Stimulated activated CD4-positive, alpha-beta T cell treated with anti-CD3 and anti-CD28 coated beads, Interleukin-1b, Interleukin-23, amount 100 ng/mL, for 24 hours (primary cell): ENCODE measurements at places on chromosomes 13 and 19.

- DNase-seq, result peak; percentile 46
These were observed 25.9 kb downstream of the GRIN2D start for GRCh38 chr19:48419158-48419920.

DNA sequence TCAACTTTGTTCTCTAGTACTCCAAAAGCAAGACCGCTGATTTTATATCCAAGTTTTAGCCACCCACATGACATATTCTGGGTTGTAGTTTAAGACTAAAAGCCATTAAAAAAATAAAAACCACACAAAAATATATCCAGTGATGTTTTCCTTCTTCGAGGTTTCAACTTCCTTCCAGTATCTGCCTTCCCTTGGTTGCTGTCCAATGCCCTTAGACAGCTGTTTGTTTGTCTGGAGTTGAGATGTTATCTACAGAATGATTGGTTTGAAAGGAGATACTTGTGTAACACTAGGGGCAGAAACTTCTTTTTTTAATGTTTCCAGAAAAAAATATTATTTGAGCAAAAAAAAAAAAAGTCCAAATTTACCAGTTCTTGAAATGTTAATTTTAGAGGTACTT lies 591.5 kb upstream of the PCDH9 start:
- no peak for DNase-seq

GRCh38 chr13:39536906-39537305 lies 66.1 kb downstream of the LHFPL6 start:
- no peak for DNase-seq

DNA sequence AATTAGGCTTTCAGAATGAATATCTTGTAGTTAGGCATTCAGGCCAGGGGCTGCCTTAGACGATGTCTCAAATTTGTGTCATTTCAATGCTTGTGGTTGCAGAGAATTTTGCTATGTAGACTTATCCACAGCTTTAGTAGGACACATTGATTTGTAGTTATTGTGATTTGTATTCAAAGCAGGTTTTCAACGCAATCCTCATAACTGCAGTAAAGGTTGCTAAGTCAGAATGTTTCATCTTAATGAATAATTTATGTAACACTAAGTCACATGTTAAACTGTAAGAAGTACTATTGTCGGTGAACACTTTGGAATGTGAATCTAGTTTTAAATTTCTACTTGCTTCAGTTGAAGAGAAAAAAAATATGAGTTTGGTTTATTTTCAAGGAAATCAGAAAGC lies 1117.2 kb upstream of the SPRY2 start:
- no peak for DNase-seq

- DNase-seq, result no peak
These were observed 23.9 kb downstream of the PIBF1 start for GRCh38 chr13:72805676-72806346.

DNA sequence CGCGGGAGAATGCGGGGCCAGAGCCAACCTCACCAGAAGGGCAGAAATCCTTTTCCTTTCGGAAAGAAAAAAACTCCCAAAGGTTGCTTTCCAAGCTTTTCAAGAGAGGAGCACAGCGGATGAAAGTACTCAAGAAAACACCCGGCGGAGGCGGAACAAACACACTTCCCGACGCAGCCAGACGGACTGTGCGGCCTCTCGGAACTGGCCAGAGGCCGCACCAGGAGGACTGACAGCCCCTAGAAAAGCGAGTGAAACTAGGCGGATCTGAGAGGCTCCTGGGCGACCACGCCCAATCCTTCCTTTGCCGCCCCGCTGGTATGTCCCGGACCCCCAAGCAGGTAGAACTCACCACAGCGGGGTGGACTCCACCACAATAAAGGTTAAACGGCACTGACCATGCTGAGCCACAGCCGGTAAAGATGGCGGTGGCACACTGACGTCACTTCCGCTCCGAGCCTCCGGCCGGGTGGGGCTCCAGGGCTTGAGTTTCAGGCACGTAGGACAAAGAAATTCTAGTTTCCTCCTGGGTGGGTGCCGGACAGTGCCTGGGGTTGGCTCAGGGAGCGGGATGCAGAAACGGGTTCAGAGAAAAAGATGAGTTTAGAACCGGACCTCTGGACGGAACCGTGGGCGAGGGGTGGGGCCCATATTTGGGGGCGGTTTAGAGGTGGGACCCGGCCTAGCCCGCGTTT lies at the start of gene ZNF562:
Gene ZNF562 (minus strand): TSS at position 438 of the 695 bp plus-strand sequence. CDS start 14,356 bp downstream, outside the sequence.
- peak; percentile 70 for DNase-seq

GRCh38 chr13:23399347-23399746 lies 34.2 kb downstream of the SACS start:
- no peak for DNase-seq

DNA sequence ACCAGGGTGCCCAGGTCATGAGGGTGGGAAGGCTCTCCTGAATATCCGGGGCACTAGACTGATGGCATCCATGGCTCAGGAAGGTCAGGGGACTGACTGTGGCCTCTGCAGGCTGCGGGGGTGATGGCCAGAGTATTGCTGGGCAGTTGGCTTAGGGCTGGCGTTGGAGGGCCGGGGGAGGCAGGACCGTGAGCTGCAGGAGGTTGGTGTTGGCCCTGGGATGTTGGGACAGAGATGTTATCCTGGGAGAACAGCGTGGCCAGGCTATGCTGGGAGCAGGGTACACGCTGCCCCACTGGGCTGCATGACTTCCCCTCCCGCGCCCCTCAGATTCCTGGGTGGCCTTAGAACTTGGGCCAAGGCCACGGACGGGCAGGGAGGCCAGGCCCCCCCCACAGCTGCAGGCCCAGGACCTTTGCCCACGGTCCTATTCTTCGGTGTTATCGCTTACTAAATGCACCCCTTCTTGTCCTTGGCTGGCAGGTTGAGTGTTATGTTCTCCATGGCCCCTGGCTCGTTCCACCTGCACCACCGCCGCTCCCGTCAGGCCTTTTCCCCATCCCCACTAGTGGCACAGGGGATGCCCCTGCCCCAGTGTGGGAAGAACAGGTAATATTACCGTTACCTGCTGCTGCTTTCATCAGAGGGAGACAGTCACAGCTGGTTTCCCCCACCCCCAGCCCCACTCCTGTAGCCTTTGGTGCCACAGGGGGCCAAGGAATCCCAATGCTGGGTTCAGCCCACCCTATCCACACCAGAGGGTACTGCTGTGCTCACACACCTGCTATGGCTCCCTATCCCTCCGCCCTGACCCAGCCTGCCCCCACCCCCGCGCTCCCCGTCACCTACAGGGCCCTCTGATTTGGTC lies 3.2 kb upstream of the ISYNA1 start:
- DNase-seq, result no peak

DNA sequence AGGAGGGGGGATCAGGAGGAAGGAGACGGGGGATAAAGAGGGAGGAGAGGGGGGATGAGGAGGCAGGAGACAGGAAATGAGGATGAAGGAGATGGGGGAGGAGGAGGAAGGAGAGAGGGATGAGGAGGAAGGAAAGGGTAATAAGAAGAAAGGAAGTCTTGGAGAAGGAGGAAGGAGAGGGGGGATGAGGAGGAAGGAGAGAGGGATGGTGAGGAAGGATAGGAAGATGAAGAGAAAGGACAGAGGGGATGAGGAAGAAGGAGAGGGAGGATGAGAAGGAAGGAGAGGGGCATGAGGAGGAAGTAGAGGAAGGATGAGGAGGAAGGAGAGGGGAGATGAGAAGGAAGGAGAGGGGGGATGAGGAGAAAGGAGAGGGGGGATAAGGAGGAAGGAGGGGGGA lies 13.0 kb upstream of the VSTM2B start:
- DNase-seq, result no peak
